ENCODE measurements at places on chromosomes 2 and 18. TPM values are rescaled to one million over a fixed set of nuclear protein-coding genes. Genes with fewer than 3 reads are reported as not detected.

The CPO gene
- total RNA-seq = not detected

The ANKRD36B gene
- total RNA-seq = 55.1 TPM

The IHH gene
- not detected for total RNA-seq

DNA sequence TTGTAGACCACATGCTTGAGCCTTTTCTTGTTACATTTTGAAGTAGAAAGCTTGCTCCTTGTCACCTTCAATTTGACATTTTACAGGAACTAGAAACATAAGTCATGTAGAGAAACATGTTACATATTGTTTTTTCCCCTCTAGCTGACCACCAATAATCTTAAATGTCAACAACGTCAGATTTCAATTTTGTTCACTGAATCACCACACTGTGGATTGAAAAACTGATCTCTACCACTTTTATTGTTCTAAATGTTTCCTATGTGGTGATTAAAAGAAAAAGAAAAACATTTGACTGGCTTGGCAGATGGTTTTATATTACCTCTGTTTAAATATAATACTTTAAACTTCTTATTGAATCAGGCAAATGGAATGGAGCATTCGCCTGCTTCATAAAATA lies 87.7 kb downstream of the DSEL start:
- DNase-seq = no peak

- DNase-seq = peak; percentile 49
Measured at GRCh38 chr2:137947728-137948336, 16.4 kb upstream of the HNMT start.

Data from omental fat pad (tissue), 4 donors.